ENCODE measurements at places on chromosomes 3 and 15.

GRCh38 chr15:38479756-38480155 lies 25.8 kb downstream of the FAM98B start:
- no peak for DNase-seq

- no peak for DNase-seq
These were observed 1047.6 kb downstream of the OTOL1 start for GRCh38 chr3:162544246-162544645.

GRCh38 chr3:24242012-24242698 lies 252.5 kb downstream of the THRB start:
- DNase-seq, result no peak

DNA sequence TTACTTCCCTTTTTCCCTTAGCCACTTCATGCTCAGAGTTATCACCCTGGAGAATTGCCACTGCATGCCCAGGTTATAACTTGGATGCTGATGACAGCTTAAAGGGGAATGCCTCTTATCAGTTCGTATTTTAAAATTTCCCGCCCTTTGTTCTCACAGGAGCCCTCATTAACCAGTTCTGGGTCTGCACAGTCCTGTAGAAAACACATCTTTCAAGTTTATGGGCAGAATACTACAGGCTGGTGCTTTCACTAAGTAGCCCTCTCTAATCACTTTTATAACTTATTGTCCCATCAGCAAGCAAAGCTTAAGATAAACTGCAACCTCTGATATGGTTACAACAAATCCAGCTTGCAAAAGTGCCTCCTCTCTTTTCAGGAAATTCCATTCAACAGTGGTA lies 587.3 kb upstream of the UBE2E2 start:
- no peak for DNase-seq

DNA sequence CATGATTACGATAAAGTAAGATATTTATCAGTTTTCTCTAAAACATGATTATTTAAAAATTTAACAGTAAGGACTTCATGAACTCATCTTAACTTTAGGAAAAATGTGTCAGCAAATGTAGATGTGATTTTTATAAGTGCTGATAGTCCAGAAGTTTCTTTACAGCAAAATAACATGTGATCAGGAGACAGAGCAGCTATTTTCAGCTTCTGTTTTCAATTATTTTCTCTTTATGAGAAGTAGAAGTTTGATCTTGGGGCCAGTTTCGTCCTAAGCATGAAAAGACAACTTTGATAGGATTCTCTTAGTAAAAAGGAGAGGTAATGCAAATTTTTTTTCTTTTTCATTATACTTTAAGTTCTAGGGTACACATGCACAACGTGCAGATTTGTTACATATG lies 96.5 kb upstream of the TSPAN3 start:
- no peak for DNase-seq
